ENCODE measurements at places on chromosomes 5 and 9.

GRCh38 chr9:128899566-128900322 is 17.8 kb downstream of the LRRC8A start:
- DNase-seq: no peak

GRCh38 chr5:109921735-109922380 is 232.1 kb downstream of the MAN2A1 start:
- no peak for DNase-seq

- no peak for DNase-seq
Measured at GRCh38 chr5:133356984-133357421, 255.3 kb downstream of the FSTL4 start.

- DNase-seq: no peak
Measured at GRCh38 chr9:19759066-19759465, 29.8 kb downstream of the SLC24A2 start.

GRCh38 chr5:75052192-75053053 is at the start of gene GCNT4:
Gene GCNT4 (minus strand): TSS chr5:75052558. CDS start chr5:75030037, 22,521 bp downstream.
- DNase-seq: no peak

DNA sequence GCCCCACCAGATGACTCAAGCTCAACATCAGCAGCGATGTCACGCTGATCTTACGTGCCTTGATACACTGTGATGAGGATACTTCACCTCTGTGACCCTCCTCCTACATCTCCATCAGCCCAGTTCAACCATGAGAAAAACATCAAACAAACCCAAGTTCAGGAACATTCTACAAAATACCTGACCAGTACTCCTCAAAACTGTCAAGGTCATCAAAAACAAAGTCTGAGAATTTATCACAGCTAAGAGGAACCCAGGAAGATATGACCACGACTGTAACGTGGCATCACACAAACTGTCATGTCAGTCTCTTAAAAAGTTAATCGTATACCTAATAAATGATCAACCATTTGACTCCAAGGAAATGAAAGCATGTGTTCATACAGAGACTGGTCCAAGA is 90.8 kb downstream of the COL23A1 start:
- no peak for DNase-seq

Measured in iPS DF 19.7 (cell line).